Activated T-cell treated with anti-CD3 and anti-CD28 coated beads for 1 hour (primary cell): ENCODE measurements at places on chromosomes 16 and 17.

GRCh38 chr16:31569360-31569717 is 41.6 kb downstream of the AHSP start:
- no peak for DNase-seq

DNA sequence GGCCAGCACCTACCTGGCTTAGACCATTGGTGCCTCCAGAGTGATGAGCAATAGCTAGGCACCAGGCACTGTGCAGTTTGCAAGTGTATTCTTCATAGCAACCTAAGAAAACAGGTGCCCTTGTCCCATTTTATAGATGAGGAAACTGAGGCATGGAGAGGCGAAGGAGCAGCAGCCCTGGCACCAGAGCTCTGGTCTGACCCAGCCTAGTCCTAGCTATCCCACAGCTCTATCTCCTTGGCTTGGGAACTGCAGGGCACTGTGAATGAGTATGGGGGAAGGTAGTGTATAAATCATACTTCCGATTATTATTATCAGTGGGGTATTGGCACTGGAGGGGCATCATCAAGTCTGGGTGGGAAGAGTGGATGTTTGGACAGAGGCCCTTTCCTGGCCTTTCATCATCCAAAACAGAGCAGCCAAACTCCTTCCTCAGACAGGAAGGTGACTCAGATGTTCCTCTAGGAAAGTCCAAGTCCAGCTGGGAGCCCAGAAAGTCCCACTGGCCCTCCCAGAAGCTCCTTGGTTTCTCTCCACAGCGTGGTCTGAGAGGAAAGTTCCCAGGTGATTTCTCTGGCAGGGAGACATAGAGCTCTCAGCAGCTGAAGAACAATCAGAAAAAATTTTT is 32.0 kb upstream of the PLLP start:
- no peak for DNase-seq

GRCh38 chr17:50332196-50332595 is 13.7 kb upstream of the XYLT2 start:
- DNase-seq = no peak

GRCh38 chr16:51167170-51167895 is 16.3 kb upstream of the SALL1 start:
- DNase-seq = no peak

GRCh38 chr16:66942981-66943380 is 7.7 kb downstream of the CES2 start:
- no peak for DNase-seq
